ENCODE measurements at places on chromosomes 5 and 9.

DNA sequence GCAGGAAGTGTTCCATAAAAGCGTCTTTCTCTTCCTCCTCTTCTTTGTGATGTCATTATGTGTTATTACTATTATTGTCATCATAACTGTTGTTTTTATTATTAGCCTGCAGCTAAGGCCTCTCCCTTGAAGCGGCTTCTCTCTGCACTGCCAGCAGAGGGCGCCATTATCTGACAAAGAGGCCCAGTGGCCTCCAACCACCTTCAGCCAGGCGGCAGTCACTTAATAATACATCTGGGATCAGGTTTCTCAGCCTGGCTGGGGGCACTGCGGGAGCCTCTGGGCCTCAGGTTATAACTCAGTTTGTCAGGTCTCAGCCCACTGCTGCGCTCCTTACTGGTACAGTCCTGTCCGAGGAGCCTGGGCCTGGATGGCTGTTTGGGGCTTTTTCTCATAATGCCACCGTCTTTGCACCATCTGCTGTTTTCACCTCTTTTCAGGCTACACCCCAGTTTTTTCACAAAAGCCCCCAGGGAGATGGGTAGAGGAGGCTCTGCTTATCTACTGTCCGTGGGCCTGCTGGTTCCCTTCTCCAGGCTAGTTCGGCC, 281.9 kb downstream of the NSG2 start:
- peak; percentile 32 for DNase-seq

DNA sequence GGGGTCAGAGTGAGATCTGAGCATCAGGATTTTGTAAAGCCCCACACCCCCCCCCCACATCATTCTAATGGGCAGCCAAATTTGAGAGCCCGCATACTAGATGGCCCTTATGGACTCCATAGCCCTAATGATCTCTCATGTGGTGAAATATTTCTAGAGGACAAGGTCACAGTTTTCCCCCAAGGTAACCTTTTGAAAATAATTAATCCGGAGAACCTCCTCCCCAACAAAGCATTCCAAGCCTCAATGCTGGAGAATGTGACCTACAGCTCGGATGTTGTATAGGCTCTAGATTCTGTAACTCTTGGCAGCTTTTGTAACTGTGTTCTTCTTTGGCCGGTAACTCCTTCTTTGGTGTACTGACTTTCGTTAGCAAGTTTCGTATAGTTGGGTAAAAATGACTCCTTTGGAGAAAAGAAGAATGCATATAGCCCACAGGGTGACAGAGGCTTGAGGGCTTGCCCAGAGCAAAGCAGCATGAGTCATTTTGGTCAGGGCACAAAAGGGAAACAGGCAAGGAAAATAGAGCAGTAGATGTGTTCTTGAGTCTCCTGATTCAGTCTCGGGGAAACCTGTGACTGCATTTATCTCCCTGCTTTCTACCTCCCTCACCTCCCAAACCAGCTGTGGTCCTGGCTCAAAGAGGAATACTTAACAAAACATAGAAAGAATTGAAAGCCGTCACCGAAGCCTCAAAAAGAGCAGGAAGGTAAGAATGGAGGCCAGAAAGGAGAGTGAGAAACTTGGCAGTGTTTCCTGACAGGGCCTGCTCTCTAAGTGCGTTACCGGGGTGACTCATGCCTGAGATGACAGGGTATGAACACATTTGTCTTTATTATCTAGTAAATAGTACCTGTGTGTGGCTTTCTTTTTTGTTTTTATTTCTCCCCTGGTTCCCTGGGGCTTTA, 6.6 kb upstream of the XPA start:
- DNase-seq, result no peak

DNA sequence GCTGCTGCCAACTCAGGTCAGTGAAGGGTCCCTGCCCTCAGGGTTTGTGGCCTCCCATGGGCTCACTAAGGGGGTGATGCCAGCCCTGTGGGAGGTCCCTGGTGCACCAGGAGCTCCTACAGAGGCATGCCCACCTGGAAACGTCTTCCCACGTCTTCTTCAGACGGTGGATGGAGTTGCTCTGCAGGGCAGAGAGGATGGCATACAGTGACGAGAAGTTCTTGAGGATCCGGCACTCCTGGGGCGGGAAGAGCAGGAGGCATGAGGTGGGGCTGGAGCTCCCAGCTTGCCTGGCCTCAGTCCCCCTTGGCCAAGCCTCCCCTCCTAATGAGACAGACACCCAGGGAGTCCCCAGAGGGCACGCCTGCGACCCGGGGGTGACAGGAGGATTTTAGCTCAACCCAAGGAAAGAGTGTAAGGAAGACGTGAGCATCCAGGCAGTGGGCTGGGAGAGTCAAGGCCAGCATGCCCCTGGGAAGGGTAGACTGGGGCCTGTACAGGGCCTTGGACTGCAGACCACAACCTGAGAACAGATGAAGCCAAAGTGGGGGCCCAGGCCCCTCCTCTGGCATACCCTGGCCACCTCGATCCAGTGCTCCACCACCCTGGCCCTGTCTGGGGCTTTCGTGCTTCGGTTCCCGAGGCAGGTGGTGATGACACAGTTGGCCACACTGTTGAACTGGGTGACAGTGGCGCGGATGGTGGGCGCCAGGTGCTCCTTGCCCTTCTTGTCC, 14.4 kb downstream of the RALGDS start:
- DNase-seq, result no peak

DNA sequence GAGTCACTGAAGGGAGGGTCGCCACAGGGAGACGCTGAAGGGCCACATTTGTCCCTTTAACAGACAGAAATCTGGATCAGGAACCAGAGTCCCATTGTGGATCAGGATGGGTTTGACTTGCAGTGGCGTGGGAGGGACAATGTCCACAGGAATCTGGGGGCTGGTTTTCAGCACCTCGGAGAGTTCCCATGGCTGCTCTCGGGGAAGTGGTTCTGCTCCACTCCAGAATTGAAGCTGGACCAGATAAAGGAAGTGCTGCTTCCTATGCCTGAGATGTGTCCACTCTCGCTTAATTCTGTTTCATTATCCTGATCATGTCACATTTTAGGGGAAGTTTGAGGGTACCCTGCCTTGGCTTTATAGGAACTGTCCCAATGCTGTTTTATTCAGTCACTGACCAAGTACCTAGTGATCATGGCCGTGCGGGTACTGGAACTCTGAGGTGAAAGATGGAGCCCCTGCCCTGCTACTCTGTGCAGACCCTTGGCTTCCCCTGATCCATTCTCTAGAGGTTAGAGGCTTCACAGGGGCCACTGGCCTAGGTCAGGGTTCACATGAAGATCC, 28.7 kb downstream of the ENHO start:
- peak; percentile 17 for DNase-seq

- DNase-seq, result no peak
Measured at GRCh38 chr9:84229191-84229590, 111.4 kb downstream of the SLC28A3 start.

- peak; percentile 19 for DNase-seq
Measured at GRCh38 chr5:138663009-138663408, 87.8 kb upstream of the HSPA9 start.

DNA sequence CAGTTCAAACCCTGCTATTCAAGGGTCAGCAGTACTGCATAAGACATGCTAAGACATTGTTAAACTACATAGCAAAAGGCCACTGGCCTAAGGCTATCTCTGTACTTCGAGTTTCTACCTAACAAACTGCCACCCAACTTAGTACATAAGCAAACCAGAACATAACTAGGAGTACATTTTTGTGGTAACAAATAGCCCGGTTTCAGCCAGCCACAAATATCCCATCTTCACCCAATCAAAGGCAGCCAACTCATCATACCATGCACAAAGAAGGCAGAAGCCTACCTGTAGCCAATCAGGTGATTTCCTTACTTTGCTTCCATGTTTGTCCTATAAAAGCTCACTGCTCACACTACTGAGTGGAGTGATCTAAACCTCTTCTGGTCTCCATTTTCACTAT, 201.4 kb downstream of the SMARCA2 start:
- no peak for DNase-seq

DNA sequence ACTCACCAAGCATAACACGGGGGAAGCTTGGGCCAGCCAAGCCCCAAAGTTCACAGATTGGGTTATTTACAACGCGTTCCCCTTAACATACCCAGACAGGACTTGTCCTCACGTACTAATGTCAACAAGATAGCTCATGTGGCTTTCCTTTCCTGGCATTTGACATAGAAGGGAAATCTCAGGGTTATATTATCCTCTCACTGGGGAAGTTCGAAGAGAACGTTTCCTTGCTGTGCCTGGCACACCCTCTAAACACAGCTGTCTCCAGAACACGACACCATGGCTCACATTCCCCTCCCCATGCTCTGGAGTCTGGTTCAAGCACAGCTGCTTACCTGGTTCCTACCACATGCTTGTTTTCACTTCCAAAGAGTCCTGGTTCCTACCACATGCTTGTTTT, 46.8 kb upstream of the OTULINL start:
- DNase-seq, result no peak

DNA sequence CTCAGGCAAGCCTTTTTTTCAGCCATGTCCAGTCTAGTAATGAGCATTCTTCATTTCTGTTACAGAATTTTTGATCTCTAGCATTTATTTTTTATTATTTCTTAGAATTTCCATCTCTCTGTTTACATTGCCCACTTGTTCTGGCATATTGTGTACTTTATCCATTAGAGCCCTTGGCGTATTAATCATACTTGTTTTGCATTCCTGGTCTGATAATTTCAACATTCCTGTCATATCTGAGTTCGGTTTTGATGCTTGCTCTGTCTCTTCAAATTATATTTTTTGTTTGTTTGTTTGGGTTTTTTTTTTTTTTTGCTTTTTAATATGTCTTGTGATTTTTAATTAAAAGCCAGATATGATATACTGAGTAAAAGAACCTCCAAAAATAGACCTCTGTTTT, 23.0 kb upstream of the JAK2 start:
- no peak for DNase-seq

DNA sequence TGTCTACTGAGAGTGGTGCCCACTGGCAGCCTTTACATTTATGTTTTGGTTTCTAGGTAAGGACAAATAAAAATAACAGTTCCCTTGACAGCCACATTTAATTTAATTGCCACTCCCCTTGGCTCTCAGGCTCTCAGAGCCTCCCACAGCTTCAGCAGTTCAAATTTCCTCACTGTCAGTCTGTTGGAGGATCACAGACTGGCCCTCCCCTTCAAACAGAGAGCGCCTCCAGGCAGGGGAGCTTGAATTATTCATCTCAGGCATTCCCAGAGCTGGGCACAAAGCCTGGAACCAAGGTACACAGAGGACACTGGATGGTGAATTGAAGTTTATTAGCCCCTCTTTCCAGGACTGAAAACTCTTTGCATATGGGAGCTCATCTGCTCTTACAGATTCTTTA, 407.7 kb downstream of the SPOCK1 start:
- no peak for DNase-seq

Measured in CD4-positive, alpha-beta T cell treated with Interleukin-10 for 1 hour (primary cell).